ENCODE measurements at places on chromosomes 2 and 18. TPM values are rescaled to one million over a fixed set of nuclear protein-coding genes. Genes with fewer than 3 reads are reported as not detected.
A peak's percentile ranks its signal among the peaks of the same experiment; 100 is the strongest.

DNA sequence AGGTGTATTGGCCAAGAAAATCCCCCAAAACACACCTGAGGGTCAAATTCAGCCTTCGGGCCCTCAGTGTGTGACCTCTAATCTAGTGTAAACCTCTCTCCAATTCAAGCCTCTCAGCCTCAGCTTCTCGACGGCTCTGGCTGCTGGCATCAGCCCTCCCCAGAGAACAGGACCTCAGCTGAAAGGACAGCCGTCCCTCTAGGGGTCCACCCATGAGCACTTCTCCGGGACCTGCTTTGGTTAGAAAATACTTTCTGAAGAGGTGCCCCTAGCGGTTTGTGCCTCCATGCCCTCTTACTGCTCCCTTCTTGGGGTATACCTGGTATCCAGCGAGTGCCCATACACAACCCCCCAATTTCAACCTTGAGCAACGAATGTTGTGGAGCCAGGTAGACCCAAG lies 48.8 kb downstream of the INHBB start:
- no peak for DNase-seq

DNA sequence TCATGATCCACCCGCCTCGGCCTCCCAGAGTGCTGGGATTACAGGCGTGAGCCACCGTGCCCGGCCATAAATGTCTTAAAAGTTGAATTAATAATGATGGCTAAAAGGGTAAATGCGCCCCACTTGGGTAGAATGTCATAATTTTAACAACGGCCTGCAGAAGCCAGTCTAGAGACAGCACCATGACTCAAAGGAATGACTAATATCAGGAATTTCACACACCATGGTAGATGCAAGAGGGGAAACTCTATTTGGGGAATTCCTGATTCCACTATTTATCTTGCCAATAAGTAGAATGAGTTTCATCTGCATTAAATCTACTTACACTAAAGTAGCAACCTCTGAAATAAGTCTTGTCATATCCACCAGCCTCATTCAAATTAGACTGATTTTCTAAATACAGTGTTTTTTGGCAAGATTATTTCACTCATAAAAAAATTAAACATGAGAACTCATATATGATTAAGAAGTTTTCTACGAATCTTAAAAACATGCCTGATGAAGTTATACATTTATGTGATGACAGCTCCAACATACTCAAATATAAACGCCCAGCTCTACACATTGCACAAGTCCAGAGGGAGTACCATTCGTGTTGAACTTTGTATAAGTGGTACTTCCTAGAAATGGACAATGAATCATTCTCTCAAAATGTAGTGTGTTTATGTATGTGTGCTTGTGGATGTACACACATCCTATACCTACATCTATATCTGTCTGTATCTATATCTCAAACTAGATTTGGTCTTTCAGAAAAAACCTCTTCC lies 309.7 kb downstream of the IRS1 start:
- no peak for DNase-seq

GRCh38 chr18:46893360-46893759 lies 23.9 kb downstream of the PIAS2 start:
- DNase-seq, result no peak

DNA sequence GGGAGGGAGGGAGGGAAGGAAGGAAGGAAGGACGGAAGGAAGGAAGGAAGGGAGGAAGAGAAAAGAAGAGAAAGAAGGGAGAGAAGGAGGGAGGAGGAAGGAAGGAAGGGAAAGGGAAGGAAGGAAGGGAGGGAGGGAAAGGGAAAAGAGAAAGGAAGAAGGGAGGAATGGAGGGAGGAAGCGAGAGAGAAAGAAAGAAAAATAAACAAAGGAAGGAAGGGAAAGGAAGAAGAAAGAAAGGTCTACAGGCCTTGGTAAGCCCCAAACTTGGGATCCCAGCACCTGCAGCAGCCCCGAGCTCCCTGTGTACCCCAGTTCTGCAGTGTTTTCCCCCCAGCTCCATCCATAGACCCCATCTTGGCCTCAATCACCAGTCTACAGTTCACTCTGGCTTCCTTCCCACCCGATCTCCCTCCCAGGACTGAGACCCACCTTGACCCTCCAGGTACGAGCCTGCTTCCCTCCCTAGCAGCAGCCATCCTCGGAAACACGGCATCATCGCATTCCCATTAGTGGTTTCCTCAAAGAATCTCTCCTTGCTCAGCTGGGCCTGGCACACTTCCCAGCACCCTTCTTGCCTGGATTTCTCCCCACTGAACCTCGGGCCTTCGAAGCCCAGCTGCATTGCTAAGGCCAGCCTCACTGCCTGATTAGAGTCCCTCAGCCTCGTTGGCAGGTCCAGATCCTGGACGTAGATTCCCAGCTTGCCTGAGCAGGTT lies 46.1 kb upstream of the SH3BP4 start:
- DNase-seq, result no peak

DNA sequence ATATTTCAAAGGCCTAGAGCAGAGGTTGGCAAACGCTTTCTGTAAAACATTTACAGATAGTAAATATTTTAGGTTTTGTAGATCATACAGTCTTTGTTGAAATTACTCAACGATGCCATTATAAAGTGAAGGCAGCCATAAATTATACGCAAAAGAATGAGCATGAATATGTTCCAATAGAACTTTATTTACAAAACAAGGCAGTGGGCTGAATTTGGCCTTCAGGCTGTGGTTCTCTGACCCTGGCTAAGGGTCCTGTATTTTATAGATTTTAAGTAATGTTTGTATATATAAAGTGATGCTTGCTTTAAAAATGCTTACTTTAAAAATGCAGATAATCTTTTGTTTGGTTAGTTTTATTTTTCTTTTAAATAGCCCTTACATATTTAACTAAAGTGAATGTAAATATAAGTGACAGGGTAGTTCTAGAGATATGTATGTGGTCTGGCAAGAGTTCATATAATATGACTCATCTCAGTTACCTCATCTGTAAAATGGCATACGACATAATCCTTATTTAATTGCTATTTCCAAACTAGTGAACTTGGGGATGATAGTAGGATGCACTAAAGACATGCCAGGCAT lies 51.7 kb upstream of the ATP5MC3 start:
- peak; percentile 56 for DNase-seq

GRCh38 chr2:241535871-241536655 lies 22.5 kb upstream of the BOK start:
- no peak for DNase-seq

DNA sequence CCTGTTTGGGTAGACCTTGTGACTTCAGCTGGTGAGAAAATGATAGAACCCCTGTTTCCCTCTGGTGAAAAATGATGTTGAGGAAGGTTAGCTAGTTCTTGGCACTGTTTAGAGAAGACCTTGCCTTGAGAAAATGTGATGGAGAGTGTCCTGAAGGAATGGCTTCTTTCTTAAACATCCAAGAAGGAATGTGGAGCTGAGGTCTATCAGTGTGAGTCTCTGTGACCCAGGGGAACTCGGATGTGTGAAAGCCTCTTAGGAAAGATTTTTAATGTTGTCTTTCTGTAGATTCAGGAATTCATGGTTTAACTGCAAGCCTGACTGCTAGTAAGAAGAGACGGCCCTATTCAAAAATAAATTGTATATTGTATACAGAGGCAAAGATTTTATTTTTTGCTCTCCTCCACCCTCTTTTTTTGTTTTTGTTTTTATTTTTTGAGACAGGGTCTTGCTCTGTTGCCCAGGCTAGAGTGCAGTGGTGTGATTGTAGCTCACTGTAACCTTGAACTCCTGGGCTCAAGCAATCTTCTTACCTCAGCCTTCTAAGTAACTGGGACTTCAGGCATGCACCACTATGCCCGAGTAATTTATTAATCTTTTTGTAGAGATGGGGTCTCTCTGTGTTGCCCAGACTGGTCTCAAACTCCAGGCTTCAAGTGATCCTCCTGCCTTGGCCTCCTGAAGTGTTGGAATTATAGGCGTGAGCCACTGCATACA lies 87.5 kb downstream of the ZNF532 start:
- no peak for DNase-seq

Gene RESP18
- total RNA-seq, result not detected

DNA sequence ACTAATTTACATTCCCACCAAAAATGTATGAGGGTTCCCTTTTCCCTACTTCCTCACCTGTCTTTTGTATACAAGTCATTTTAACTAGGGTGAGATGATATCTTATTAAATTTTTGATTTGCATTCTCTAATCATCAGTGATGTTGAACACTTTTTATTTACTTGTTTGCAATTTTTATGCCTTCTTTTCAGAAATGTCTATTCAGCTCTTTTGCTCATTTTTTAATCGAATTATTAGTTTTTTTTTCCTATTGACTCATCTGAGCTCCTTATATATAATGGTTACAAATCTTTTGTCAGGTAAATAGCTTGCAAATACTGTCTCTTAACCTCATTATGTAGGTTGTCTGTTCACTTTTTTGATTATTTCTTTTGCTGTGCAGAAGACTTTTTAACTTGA lies 269.4 kb downstream of the CDH19 start:
- no peak for DNase-seq

DNA sequence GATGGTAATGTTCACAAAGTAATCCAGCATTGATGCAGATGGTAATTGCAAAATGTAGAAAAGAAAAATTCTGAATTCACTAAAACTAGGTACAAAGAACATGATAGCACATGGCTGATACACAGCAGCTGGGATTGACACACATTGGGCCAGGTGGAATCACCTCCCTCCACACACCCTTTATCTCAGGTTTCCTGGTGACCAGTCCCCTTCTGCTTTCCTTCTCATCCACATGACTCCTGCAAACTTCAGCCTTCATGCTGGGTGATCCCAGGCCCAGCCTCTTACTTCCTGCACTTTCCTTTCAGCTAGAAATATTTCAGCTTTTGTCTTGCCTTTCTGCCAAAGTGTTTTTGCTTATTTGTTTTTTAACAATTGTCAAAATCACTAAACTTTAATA lies 246.9 kb downstream of the LNPK start:
- DNase-seq, result no peak

DNA sequence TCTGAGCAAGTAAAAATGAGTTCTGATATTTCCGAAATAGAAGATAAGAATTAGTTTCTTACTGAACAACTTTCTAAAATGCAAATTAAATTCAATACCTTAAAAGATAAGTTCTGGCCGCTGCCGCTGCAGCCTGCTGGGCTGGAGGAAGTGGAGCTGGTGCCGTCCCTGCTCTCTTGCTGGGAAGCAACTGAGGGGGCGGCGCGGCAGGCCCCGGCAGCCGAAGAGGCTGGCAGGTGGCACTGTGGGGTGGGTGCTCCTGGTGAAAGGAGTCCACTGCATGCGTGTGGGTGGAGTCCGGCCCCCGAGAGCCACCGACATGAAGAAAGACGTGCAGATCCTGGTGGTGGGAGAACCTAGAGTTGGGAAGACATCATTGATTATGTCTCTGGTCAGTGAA lies 89.5 kb upstream of the ZNF519 start:
- DNase-seq, result no peak

DNA sequence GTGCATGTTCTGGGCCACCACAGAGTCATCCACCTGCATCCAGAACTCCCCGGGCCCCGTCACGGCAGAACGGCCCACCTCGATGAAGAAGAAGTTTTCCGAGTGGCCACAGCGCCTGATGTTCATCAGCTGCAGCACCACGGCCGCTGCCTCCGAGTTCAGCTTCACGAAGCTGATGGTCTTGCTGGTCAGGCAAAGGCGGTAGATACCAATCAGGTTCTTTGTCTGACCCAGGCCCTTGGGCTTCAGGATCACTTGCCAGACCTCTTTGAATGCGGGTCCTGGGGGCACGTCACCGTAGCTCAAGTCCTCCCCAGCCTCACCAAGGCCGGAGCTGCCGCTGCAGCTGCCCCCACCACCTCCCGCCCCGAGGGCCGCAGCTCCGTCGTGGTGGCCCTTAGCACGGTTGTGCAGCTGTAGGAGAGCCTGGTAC lies 1.6 kb downstream of the IRS1 start:
- DNase-seq, result no peak

DNA sequence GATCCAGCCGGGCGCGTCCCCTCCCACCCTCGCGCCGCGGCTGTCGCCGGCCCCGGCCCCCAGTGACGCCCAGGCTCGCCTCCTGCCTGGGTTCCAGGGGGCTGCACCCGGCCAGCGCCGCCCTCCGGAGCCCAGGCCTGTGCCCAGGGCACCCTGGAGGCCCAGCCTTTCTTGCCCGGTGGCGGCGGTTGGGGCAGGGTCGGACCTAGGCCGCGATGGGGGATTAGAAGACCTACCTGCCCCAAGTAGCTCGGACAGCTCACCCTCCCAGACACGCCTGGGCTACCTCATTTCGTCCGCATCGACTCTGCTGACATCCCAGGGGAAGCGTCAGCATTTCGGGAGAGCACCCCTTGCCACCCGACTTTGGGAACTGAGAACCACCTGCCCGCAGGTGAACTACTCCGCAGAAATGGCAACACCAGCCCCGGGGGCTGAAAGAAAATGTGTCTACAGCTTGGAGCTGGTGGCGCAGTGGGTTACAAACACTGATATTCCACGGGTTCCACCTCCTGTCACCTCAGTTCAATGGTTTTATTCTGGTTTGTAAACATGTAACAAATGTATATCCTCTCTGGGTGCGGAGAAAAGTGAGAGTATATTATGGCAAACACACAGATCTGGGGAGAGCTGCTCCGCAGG lies 834 bp upstream of the ARL4C start:
- DNase-seq, result no peak

- no peak for DNase-seq
Observed at GRCh38 chr2:68673631-68674030, 30.3 kb downstream of the PROKR1 start.

GRCh38 chr18:3449512-3450011 lies 410 bp upstream of the TGIF1 start:
- no peak for DNase-seq

DNA sequence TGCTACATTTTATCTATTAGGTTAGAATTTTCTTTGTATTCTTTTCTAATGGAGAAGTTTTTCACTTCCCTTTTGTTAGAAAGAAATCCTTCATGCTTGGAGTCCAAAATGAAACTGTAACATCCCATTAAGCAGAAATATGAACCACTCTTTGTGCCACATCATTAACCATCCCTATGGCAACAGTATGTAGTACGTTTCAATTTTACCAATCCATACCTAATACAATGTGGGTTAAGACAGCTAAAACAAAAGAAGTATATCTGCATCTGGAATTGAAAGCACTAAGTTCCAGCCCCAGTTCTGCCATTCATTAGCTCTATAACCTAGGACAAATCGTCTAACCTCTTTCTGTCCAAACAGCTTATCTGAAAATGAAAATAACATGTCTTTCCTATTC lies 409.2 kb upstream of the SPHKAP start:
- DNase-seq, result no peak

Gene DSG2
- total RNA-seq, result 44.1 TPM

- no peak for DNase-seq
Observed at GRCh38 chr2:201058914-201059313, 12.6 kb downstream of the HYCC2 start.

Gene ITPRIPL1
- total RNA-seq, result 3.3 TPM

Gene EVX2
- total RNA-seq, result 1.9 TPM

DNA sequence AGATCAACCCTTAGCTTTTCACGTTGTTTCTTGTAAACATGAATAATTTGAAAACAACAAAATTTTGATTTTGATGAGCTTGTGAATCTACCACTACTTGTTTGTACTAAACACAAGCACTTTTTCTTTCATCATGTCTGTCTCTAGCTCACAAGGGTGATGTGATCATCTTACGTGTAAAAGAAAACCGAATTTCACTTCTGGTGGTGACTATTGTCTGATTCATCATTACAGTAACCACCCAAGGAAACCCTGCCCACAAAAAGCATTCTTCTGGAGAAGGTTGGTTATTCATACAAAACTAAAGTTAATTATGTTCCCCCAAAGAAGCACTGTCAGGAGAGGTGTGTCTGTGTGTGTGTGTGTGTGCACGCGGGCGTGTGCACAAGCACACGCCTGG lies 285.4 kb downstream of the ZNF516 start:
- DNase-seq, result no peak

Gene REG3A
- total RNA-seq, result not detected

- DNase-seq, result no peak
Observed at GRCh38 chr2:219706823-219707281, 79.4 kb downstream of the SLC4A3 start.

GRCh38 chr2:61045999-61046398 lies 19.7 kb upstream of the SANBR start:
- DNase-seq, result no peak

Measured in urinary bladder (tissue), 4 donors.